ENCODE measurements at places on chromosomes 1 and 21.
A peak's percentile ranks its signal among the peaks of the same experiment; 100 is the strongest.

GRCh38 chr1:53567851-53568250, 108.7 kb downstream of the DMRTB1 start:
- no peak for DNase-seq

- DNase-seq, result no peak
Observed at GRCh38 chr1:158055854-158056253, 62.4 kb downstream of the KIRREL1 start.

DNA sequence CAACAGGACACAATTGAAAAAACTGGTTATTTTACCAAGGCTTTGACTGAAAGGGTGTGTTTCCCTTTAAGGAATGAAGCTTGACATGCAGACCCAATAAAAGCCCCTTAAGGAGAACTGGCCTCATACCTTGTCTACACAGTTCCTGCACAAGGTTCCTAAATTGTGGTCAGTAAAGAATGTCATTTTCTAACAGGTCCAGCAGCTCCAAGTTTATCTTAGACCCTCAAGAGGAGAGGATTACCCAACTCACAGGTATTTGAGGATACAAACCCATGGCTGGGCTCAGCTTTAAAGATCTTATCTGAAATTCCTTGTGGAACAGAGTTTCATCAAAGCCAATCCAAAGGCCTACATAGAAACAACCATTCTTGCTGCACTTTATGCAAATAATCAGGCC, 31.4 kb upstream of the CBR3 start:
- DNase-seq, result no peak

GRCh38 chr1:21330544-21330943, 40.3 kb upstream of the ECE1 start:
- no peak for DNase-seq

- DNase-seq, result peak; percentile 49
Observed at GRCh38 chr1:102550729-102551384, 554.1 kb upstream of the OLFM3 start.

DNA sequence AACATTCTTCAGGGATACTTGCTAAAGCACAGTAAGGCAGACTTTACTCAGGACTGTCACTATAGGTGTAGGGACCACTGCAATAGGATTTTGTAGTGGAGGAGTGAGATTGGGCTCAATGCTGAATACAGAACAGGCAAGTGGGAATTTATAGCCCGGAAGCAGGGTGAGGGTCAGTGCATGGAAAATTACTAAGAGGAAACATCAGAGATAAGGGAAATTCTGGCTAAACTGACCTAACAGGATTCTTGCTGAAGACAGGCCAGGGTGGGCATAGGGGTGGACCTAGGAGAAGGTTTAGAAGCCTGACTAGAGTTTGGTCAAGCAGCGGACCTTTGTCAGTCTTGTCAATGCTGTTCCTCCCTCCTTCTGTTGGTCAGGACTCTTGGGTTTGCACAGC, 20.8 kb upstream of the ZNF362 start:
- no peak for DNase-seq

DNA sequence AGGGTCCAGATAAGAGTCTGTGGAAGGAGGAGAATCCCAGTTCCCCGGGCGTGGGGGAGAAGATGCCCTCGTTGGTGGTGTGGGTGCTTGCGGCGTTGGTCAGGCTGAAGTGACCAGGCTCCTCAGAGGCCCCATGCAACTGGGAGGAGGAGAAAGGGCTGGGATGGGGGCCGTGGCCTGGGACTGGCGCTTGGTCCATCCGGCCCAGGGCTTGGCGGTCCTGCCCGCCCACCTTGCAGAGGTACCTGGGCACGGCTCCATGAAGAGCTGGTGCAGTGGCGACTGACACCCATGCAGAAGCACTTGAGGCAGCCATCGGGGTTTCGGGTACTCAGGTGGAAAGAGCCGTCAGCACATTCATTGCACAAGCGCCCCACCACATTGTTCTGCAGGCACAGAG, 60.8 kb downstream of the HSPG2 start:
- DNase-seq, result no peak

- no peak for DNase-seq
Observed at GRCh38 chr21:18772404-18772803, 368.8 kb upstream of the TMPRSS15 start.

GRCh38 chr1:115479055-115479482, 141.0 kb upstream of the NGF start:
- DNase-seq, result no peak

- DNase-seq, result no peak
Observed at GRCh38 chr1:233912909-233913308, 8.4 kb downstream of the SLC35F3 start.

GRCh38 chr1:10033359-10033845, 644 bp downstream of the UBE4B start:
- DNase-seq, result peak; percentile 42

GRCh38 chr1:69076631-69077030, 491.1 kb upstream of the LRRC7 start:
- no peak for DNase-seq

GRCh38 chr21:28339403-28339802, 653.3 kb downstream of the LTN1 start:
- no peak for DNase-seq

DNA sequence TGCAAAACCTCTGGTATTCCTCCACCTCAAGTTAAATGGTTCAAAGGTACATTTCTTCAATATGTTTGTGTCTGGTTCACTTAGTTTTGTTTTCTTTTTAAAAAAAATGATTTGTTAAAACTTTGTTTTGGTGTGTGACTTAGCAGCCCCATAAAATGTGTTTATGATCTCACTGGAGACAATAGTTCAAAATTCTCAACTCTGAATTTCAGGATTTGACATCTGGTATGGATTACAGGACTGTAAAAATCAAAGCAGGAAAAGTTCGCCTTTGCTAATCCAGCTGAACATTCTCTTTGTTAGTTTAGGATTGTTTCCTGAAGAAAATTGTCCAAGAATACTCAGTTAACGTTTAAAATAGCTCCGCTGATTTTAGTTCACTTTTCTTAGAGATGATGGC, 231.7 kb downstream of the HMCN1 start:
- peak; percentile 9 for DNase-seq

GRCh38 chr1:33289858-33290154, 31.1 kb downstream of the A3GALT2 start:
- no peak for DNase-seq

DNA sequence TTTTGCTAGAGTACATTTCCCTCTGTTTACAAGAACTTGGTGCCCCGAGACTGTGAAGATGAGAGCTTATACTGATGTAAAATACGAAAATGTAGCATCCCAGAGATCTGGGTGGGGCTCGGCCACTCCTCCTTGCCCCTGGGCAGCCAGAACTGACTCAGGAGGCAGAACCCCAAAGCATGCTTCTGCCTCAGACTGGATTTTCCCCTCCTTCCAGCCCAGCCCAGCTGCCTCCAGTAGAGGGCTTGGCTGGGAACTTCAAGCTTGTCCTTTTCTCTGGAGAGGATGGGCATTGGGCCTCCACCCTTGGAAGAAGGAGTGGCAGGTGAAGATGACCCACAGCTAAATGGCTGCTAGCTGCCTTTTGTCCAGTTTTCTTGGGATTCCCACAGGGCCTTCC, 24.3 kb upstream of the BTG2 start:
- DNase-seq, result peak; percentile 60

DNA sequence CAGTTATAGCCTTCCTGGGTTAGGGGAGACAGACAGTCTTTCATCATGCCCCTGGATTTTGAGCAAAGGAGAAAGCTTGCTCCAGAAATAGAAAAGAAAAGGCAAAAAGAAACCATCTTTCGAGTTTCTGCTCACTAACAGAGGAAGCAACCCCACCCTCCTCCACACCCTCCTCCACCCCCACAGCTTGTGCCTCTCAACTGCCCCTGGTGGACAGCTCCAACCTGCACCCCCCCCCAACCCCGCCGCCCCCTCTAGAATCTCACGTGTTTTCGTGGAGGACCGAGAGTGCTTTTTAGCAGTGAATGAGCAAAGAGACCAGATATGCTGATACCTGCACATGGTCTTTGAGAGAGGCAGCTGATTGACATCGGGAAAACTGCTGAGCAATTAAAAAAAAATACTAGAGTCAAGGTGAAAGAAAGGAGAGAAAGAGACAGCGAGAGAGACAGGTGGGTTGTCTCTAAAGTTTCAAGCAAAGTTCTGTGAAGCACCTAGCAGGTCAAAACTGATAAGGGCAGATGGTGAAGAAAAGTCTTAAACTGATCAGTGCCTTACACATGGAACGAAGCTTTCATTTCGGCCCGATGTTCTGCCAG, 358.3 kb downstream of the KIF26B start:
- DNase-seq, result peak; percentile 9

GRCh38 chr1:172406968-172407367, 13.5 kb upstream of the C1orf105 start:
- DNase-seq, result no peak

- DNase-seq, result no peak
Observed at GRCh38 chr21:35509001-35509704, 460.1 kb upstream of the RUNX1 start.

DNA sequence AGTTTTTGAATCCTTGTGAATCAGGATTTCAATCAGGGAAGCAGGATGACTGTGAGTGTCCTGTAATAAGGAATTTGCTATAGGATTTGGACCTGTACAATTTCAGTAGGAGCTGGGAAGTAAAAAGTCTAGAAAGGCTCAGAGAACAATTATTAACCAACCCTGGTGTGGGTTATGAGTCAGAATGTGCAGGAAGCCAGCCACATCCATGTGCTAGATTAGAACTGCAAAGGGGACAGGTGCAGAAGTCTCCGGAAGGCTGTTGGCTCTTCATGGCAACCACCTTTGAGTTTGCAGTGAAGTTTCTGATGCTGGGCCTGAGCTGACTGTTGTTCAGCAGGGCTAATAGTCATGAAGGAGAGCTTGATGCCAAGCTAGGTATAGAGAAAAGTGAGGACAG, 70.7 kb downstream of the SPATA46 start:
- DNase-seq, result no peak

- no peak for DNase-seq
Observed at GRCh38 chr1:19350566-19350965, 38.4 kb downstream of the SLC66A1 start.

DNA sequence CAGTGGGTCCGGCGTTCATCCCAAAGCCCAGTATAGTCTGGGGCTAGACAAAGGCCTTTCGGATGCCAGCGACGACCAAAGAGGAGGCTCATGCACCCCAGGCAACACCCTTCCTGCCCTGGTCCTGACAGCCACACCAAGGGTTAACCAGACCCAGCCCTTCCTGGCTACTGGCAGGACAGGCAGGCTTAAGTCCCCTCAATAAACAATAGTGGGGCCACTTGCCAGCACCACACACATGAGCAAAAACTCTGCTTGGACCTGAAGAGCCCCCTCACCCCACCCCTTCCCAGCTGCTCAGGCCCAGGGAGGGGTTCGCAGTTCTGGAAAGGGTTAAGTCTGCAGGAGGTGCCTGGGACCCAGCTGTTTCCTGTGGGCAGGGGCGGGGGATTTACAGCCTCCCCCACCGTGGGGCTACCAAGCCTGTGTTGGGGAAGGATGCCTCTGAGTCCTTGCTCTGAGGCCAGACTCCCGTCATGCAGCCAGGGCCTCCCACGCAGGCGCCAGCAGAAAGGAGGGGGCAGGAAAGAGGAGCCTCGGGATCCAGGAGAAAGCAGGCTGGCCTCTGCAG, 18.2 kb downstream of the PHLDA3 start:
- peak; percentile 57 for DNase-seq

DNA sequence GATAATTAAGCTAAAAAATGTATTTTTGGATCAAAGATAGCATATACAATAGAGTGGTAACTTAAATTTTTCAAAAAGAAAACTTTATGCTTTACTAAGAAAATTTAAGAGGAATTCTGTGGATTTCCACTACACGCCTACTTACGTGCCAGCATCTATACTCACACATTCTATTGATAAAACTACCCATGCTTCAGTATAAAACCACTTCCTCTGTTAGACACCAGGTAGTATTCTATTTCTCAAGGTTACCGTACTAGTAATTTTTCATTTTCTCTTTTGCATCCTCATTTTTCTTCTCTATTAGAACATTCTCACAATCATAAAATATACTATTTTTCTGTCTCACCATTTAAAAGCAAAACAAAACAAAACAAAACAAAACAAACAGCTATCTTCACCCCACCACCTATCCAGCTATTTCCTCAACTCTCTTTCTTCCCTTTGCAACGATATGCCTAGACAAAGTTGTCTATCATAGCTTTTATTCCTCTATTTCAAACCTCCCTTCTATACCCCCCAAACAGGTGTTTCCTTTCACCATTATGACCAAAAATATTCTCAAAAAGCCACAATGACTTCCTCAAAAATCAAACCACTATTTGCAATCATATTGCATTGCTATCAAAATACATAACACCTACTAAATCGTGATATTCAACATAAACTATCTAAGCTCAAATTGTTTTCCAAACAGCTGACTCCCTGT, 1652.0 kb downstream of the MRPL39 start:
- no peak for DNase-seq

DNA sequence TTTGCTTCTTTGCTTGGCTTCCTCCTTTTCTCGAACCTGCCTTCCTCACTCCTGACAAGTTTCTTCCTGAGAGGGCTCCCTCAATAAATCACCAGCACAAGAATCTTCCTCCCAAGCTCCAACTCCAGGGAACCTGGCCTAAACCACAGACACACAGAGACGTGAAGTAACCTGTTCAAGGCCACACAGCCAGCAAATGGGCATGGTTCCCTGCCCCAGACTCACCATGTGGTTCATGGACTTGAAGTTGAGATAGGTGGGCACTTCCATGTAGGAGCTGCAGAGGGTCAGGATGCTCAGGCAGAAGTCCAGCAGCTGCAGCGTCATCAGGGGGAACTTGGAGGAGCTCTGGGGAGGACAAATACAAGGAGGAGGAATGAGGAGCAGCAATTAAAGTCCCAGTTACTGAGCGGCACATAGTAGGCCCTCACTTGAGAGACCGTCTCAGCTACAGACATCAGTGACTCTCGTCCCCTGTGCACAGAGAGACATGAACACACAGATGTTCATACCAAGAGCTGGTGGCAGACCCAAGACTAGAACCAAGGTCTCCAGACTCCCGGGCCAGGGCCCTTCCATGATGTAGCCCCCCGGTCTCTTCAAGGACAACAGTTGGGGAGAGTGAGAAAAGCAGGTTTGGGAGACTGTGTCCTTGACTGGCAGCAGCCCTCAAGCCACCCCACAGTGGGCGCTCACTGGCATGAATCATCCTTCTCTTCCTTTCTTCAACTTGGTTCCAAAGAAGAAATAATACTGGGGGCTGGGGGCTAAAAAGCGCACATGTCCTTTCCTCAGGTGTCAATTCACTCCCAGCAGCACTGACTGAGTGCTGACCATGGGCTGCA, 15.6 kb upstream of the MATN1 start:
- DNase-seq, result no peak

DNA sequence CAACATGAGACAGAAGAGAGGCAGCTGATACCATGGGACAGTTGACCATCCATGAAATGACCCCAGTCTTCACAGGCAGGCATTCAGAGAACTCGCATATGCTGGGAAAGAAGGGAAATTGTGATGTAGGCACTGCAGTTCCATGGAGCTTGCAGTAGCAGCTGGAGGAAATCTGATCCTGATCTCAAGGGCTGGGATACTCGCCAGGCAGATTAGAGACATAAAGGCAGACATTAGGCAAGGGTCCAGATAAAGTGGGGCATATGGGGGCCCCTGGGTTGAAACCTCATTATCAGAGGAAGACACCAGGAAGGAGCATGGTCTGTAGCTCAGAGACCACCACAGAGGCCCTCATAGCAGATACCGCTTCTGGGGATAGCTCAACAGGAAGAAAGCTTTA, 48.7 kb upstream of the TNR start:
- DNase-seq, result no peak

GRCh38 chr1:88678405-88678804, 5.7 kb upstream of the PKN2 start:
- peak; percentile 13 for DNase-seq

Measured in HFFc6 (cell line).